Putamen (tissue), 1 donor: ENCODE measurements at places on chromosomes 16 and 17.

- DNase-seq = no peak
These were observed 25.5 kb downstream of the RAB11FIP3 start for GRCh38 chr16:450785-451512.

- DNase-seq = no peak
These were observed 6.7 kb downstream of the PERCC1 start for GRCh38 chr16:1437606-1438005.

- DNase-seq = no peak
These were observed 8.7 kb downstream of the DLX4 start for GRCh38 chr17:49977463-49978389.

DNA sequence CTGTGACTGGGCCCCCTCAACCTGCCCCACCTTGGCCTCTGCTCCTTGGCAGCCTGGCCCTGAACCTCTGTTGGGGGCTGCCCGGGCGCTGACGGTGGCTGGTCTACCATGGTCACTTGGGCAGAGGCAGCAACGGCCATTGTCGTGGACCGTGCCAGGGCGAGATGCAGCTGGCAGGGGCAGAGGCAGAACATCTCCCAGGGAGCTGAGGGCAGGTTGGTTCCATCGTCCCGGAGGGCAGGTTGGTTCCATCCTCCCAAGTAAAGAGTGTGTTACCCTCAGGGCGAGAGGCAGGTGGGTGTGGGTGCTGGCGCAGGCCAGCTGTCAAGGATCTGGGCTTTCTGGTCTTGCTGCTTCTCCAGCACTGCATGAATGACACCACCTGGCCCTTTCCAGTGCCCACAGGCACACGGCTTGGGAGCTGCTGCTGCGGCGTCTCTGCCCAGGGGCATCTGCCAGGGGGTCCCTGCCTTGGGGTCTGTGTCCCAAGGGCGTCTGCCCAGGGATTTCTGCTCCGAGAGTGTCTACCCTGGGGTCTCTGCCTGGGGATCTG, 12.0 kb downstream of the ACSF3 start:
- DNase-seq = no peak

DNA sequence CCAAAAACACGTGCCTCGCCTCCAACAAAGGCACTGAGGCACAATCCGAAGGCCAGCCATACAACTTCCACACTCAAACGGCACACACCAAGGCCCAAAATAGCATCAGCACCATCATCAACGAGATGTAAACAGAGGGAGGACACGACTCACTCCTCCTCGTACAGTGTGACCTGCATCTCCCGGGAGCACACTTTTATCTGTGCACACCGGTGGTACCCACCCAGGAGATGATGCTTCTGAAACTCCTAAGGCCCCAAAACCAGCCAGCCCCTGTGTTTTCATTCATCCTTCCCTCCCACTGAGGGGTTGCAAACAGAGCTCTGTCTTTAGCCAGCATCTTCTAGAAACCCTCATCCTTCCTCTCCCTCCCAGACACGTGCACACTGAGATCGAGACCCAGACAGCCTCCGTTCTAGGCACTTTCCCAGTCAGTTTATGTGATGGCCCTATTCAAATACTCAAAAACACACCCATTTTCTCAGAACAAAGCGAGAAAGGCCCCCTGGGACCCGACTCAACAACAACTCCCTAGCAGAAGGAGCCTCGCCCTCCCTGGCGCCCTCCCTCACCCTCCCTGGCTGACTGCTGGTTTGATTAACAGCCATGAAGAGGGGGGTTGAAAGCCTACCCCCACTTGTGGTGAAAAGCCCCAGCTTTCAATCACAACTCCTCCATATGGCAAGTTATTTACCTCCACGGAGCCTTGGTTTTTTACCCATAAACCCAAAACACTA, 76.3 kb downstream of the GAS7 start:
- DNase-seq = no peak

GRCh38 chr16:54080524-54081008, 206.0 kb downstream of the IRX3 start:
- no peak for DNase-seq

GRCh38 chr16:56357765-56358322, 67.5 kb downstream of the AMFR start:
- no peak for DNase-seq

DNA sequence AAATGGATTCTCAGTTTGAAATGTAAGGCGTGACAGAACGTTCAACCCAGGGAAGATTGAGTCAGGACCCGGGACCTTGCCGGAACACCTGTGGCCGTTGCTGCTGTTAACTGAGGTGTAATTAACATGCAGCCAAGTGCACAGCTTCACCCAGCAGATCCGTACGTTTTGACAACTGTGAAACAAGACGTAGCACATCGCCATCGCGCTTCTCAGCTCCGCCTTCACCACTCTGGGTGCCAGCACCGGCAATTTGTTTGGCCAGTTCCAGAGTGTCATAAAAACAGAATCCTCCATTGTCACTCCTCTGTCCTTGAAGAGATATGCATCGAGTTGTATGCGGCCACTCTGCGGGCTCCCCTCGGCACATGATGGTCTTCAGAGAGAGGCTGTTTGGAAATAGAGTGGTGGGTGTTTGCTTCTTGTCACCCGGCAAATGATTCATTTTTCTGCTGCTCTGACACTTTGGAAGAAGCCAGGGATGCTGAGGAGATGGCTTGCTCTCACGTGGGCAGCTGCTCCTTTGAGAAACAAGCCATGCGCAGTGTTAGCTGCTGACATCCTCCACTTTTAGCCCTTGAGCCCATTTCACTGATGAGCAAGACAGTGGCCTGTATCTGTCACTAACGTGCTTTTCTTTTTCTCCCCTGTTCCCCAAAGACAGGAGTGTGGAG, 22.6 kb downstream of the NAA60 start:
- DNase-seq = peak; percentile 25

DNA sequence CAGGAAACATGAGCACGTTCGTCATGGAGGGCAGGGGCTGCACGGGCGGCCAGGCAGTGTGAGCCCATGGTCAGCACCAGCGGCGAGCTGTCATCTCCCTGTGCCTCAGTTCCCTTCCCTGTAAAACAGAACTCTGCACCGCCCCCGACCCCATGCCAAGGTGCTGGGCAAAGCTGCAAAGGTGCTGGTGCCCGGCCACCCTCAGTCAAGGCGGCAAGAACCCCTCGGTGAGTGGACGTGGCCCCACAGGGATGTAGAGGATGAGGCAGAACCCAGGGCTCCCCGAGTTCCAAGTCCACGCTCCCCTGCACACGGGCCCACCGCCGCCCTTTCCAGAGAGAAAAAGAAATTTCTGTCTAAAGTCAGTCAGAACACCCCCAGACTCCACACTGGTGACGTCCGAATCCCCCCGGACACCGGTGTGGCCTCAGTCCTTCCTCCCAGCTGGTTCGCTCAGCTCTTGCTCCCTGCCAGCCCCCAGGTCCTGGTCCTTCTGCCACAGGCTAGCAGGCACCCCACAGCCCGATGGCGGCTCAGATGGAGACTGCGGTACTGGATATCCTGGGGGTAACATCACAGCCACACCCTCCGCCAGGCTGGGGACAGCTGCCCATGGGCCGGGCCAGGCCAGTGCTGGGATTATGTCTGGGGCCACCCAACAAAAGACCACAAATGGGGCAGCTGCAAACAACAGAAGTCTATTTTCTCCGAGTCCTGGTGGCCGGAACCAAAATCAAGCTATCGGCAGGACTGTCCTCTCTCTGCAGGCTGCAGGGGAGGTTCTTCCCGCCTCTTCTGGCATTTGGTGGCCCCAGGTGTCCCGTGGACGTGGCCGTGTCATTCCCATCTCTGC, 14.4 kb upstream of the BAHCC1 start:
- DNase-seq = no peak

DNA sequence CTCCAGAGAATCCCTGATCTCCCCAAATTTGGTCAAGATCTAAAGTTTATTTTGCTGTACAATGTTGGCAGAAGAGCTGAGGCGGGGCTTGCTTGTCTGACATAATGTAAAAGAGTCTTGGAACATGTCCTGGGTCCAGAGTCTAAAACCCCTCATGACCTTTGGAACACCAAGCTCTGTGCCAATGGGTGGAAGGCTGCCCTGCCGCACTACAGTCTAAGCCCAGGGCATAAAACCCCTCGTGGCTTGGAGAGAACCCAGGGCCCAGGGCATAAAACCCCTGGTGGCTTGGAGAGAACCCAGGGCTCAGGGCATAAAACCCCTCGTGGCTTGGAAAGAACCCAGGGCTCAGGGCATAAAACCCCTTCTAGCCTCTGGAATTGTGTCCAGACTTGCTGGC, 36.7 kb downstream of the CCDC57 start:
- no peak for DNase-seq

- no peak for DNase-seq
These were observed 171.7 kb downstream of the VPS53 start for GRCh38 chr17:542943-543342.

DNA sequence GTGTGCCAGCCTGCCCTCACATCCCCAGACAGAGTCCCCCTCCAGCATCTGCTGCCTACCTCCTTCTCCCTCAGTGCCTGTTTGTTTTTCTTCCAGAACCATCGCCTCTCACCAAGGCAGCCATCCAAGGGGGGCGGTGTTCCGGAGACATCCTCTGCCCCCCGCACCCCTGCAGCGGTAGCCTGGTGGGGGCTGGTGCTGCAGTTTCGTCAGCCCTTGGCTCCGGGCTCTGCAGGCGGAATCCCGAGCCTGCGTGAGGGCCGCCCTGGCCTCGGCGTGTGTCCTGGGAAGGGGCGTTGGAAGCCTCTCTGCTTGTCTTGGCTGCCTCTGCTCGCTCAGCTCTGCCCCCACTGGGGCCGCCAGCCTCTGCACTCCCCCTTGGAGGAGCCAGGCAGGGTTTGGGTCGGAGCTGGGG, 126.0 kb upstream of the CIBAR2 start:
- no peak for DNase-seq

DNA sequence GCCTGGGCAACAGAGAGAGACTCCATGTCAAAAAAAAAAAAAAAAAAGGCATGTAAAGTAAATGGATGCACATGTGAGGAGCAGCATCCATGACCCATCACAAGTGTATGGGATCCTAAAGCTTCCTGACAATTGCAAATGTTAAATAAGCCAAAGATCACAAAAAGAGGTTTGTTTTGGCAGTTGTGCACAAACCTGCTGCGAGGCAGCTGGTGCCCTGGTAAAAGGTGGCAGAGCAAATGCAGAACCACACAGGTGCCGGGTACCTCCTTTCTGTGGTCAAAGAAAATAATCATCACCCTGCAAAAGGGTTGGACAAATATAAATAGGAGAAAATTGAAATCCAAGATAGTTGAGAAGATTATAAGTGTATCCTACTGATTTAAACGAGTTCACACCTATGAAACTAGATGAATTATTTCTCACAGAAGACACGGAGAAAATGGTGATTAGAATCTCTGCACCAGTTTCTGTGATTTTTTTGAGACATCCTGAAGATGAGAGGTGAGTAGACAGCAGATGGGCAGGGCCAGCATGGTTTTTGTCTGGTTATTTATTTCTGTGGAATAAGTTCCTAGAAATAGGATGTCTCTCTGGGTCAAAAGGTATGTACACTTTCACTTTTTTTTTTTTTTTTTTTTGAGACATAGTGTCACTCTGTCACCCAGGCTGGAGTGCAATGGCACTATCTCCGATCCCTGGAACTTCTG, 291.3 kb downstream of the CDH13 start:
- DNase-seq = no peak

DNA sequence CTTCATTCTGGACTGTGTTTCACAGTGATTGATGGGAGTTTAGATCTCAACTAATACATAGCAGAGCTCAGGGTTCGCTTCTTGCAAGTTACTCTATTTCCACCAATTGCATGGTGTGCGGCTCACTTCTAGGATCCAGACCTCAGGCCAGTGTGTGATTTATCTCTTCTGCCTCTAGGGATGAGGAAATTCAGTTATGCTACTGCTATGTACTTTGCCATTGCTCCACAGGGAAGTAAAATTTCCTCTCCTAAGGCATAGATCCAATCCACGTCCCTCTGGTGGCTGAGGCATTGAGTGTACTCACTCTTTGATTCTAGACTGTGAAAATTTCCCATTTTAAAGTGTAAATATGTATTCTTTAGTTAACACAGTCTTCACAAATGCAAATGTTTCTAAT, 214.1 kb downstream of the HS3ST3B1 start:
- no peak for DNase-seq

DNA sequence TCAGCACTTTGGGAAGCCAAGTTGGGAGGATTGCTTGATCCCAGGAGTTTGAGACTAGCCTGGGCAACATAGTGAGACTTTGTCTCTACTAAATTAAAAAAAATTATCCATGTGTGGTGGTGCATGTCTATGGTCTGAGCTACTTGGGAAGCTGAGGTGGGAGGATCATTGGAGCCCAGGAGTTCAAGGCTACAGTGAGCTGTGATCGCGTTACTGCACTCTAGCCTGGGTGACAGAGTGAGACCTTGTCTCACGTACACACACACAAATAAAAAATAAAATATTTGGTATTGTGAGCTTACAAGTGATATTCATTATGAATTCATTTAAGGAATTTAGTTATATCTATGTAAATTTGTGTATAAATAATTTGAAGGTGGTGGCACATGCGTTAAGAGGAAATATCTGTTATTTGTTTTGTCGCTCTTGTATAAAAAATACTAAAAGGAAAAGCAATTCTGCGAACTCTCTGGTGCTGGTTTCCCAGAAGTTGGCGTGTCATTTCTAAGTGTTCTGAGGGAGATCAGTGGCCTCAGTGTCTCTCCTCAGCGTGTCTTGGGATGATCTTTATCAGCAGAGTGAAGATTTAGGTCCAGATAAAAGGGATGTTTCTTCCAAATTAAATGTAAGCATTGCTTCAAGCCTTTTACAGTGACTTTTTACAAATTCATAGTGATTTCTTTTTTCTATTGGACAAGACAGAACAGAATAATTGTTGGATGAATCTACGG, 187.6 kb downstream of the FTO start:
- DNase-seq = no peak

- DNase-seq = no peak
These were observed 29.7 kb downstream of the TBX21 start for GRCh38 chr17:47762728-47763127.

GRCh38 chr17:40464392-40464855, 21.2 kb downstream of the IGFBP4 start:
- no peak for DNase-seq

DNA sequence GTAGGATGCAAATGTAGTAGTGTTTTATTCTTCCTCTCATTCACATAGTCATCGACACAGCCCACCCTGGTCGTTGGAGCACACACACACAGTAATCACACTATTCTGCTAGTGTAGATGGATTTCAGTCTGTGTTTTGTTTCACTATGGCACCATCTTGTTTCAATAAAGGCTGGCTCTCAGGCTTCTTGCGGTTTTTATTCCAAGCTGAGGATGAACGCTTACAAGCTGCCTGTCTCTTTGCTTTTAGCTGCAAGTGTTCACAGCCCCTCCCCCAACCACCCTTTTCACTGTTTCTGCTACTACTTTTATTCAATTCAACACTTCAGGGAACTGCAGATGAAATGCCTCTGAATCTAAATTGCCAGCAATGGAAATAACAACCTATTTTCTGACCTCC, 140.9 kb upstream of the PMFBP1 start:
- no peak for DNase-seq

- DNase-seq = no peak
These were observed 204.1 kb upstream of the TOX3 start for GRCh38 chr16:52751035-52751434.
